ENCODE measurements at places on chromosomes 1 and 21.

DNA sequence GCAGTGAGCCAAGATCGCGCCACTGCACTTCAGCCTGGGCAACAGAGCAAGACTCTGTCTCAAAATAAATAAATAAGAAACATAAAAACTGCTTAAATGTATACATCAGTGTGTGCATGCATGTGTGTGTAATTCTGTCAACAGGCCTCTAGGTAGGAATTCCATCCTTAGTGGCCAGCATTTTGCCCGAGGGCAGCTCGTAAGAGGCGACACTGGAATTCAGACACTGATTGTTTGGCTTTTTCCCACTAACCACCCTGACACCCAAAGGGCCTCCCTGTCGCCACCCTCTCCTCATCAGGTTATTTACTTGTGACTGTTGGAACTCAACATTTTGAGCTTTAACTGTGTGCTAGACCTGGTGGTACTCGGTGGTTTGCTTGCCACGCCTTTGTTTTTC, 64.0 kb upstream of the KIF1B start:
- no peak for DNase-seq

DNA sequence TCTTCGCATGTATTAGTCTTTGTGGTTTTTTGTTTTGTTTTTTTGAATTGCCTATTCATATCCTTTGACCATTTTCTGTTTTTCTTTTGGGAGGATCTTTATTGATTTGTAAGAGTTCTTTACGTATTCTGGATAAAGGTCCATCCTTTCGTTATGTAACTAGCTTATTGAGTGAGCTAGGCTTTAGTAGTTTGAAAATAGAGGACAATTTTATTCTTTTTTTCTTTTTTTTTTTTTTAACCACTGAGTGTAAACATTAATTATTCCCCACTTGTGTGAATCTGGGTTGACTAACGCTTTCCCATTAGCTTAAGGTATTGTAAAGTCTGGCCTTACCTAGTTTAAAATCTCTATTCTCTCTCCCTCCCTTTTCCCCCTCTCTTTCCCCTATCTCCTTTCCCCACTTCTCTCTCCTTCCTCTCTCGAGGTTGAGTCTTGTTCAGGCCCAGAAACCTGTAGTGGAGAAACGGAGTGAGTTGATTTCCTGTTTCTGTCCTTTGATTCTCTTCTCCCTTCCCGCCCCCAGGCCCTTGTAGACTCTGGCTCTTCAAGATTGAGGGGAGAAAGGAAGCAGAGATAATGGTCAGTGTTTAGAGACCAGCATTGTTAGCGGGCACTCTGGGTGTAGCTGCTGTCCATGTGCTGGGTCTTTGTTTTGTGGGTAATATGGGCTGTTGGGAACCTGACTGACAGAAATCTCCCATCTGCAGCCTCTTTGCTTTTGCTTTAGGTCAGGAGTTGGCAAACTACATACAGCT, 1.5 kb downstream of the MORC3 start:
- no peak for DNase-seq

- DNase-seq = no peak
These were observed 75.0 kb upstream of the BCAR3 start for GRCh38 chr1:93756657-93757056.

DNA sequence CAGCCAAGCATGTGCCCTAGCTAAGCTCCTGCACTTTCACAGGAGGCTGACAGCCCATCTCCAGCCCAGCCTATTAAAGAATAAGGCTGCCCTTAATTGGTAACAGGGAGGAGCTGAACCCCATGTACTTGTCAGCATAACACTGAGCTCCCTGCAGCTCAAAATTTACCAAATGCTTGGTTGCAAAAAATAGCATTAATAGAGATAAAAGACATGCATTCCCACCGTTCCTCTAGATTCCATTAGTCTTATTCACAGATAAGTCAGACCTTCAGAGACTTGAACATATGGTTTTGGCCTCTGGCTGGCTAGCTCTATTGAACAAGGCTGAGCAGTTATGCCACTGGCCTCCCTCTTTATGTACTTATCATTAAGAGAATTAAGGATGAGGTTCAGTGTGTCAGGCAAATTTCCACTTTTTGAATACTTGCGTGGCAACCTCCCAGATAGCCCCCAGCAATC, 29.2 kb downstream of the OLFML3 start:
- DNase-seq = no peak

GRCh38 chr1:158049853-158050252, 56.4 kb downstream of the KIRREL1 start:
- DNase-seq = no peak
